ENCODE measurements at places on chromosomes 16 and 17.

DNA sequence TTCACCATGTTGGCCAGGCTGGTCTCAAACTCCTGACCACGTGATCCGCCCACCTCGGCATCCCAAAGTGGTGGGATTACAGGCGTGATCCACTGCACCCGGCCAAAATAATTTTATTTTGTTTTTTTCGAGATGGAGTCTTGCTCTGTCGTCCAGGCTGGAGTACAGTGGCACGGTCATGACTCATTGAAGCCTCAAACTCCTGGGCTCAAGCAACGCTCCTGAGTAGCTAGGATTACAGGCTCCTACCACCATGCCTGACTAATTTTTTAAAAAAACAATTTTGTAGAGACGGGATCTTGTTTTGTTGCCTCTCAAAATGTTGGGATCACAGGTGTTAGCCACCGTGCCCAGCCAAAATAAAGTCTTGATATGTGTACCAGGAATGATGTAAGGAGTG is 2.4 kb upstream of the TTLL6 start:
- DNase-seq: no peak

GRCh38 chr17:7959503-7960253 is 27.7 kb downstream of the CNTROB start:
- DNase-seq: no peak

- no peak for DNase-seq
Observed at GRCh38 chr16:57667526-57668262, 412 bp upstream of the ADGRG3 start.

GRCh38 chr16:57893559-57894389 is 77.2 kb downstream of the CNGB1 start:
- DNase-seq: peak; percentile 54

DNA sequence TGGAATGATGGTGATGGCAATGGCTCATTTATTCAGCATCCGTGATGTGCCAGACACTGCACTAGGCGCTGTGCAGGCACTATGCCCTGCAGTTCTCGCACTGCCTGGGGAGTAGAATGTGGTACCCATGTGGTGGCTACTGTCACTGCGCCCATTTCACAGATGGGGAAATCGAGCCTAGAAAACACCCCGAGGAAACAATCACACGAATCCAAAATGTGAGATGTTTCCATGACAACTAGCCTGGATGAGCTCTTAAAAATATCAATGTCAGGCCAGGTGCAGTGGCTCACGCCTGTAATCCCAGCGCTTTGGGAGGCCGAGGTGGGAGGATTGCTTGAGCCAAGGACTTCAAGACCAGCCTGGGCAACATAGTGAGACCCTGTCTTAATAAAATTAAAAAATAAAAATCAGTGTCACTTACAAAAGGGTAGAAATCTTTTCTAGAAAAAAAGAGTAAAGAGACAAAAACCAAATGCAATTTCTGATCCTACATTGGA is 57.9 kb upstream of the TNRC6A start:
- no peak for DNase-seq

All from AG09319 (cell line).